Activated CD8-positive, alpha-beta memory T cell treated with anti-CD3 and anti-CD28 coated beads for 1 hour (primary cell): ENCODE measurements at places on chromosomes 4 and X.

GRCh38 chr4:8378101-8378724, 62.3 kb downstream of the ACOX3 start:
- no peak for DNase-seq

DNA sequence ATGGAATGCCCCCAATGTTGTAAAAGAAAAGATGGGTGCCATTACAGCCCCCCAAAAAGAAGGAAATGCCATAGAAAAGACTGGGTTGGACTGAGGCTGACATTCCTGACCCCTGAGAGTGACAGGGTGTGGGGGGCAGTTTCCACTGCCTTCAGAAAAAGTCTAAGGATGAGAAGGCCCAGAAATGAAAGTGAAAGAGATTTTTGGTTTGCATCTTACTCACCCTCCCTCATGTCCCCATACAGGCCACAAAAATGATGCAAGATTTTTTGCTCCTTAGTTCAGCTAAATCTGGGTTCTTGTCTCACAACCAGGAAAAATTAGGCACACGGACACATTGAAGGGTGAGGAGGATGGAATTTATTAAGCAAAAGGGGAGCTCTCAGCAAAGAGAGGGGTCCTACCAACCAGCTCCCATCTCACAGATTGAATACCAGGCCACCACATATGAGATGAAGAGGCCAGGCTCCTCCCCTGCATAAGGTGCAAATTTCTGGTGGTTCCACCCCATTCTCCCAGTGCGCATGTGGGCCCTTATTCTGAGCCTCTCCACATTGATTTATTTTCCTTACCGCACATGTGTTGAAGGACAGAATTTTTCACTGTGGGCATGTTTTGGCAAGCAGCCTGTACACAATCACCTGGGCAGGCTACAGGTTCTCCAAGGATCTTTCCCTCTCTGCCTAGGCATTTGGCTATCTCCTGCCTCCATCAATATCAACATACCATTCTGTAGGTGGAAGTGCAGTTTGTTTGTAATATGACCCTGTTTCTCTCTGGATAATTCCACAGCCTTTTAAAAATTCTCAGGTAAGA, 18.8 kb downstream of the PPP4R3C start:
- DNase-seq, result no peak

DNA sequence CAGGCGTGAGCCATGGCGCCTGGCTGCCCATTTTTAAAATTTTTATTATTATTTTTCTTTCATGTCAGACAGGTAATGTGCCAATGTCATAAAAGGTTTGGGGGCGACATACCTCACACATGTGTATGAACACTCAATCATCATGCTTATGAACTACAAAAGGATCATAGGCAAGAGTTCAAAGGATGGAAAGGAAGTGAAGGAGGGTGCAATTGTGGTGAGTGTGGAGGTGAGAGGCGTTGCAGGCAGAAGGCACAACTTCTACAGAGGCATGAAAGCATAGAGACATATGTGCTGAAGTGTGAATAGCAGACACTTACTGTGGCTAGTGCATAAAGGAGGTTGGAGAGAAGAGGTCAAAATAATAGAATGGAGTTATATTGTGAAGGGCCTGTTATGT, 4.0 kb downstream of the IGFBP7 start:
- no peak for DNase-seq

GRCh38 chr4:16731776-16732380, 166.6 kb downstream of the LDB2 start:
- DNase-seq, result no peak

DNA sequence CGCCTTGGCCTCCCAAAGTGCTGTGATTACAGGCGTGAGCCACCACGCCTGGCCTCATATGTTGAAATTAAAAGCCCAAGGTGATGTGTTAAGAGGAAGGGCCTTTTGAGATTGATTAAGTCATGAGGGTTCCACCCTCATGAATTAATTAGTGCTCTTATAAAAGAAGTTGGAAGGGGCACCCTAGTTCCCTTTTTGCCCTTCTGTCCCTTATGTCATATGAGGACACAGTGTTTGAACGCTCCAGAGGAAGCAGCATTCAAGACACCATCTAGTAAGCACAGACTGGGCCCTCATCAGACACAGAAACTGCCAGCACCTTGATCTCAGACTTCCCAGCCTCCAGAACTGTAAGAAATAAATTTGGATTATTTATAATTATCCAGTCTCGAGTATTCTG, 5.1 kb upstream of the APLN start:
- no peak for DNase-seq

DNA sequence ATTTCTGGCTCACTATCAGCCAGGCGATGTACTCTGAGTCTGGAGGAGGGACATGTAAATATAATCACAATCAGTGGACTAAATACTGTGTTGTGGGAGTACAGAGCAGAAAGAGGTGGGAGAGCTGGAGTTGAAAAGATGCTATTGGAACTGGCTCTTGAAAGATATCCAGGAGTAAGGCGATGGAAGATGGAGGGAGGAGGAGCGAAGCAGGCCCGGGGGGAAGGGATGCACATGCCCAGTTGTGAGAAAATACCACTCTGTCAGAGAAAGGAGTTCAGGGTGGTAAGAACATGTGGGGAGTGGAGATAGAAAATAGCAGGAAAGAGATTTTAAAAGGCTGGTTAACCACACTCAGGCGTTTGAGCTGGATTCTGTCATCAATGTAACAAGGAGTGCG, 216.9 kb upstream of the ETNPPL start:
- no peak for DNase-seq

GRCh38 chr4:17246656-17247055, 265.2 kb downstream of the QDPR start:
- DNase-seq, result no peak

- no peak for DNase-seq
Observed at GRCh38 chrX:155086202-155086840, 15.0 kb downstream of the BRCC3 start.

DNA sequence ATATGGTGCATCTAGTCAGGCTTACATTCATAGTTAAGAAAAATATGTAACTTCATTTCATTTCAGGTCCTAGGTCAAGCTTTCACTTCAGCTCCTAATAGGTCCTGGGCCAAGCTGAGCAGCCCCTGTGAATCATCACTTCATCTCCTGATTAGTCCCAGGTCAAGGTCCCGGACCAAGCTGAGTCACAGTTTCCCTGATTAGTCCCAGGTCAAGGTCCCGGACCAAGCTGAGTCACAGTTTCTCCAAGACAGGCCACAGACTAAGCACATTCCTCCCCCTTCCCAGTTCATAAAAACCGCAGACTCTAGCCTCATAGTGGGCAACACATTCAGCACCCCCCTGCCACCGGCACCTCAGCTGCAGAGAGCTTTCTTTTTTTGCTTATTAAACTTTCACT, 1331.8 kb downstream of the PCDH19 start:
- no peak for DNase-seq

DNA sequence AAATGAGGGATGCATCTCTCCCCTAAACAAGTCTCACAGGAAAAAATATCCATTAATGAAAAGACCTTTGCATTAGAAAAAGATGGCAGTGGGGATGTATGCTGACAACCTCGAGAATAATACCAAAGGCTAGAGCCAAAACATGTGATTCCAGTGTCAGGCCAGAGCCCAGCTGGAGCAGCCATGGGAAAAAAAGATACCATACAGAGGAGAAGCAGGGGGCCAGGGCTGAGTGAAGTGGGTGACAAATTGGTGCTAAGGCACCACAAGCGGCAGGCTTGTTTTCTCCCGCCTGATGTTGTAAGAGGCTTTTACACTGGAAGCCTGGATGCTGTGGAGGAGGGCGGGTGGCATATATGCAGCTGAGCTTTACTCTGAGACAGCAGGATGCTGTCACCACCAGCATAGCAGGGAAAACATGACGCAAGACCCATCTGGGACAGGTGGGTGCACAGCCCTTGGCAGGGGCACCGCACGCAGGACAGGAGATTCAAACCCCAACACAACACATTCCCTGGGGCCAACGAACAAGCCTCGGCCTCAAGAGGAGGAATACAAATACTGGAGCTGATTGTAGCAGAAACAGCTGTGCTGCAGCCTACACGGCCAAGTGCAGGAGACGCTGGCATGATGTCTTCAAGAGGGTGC, 91.9 kb downstream of the TSPAN5 start:
- no peak for DNase-seq

DNA sequence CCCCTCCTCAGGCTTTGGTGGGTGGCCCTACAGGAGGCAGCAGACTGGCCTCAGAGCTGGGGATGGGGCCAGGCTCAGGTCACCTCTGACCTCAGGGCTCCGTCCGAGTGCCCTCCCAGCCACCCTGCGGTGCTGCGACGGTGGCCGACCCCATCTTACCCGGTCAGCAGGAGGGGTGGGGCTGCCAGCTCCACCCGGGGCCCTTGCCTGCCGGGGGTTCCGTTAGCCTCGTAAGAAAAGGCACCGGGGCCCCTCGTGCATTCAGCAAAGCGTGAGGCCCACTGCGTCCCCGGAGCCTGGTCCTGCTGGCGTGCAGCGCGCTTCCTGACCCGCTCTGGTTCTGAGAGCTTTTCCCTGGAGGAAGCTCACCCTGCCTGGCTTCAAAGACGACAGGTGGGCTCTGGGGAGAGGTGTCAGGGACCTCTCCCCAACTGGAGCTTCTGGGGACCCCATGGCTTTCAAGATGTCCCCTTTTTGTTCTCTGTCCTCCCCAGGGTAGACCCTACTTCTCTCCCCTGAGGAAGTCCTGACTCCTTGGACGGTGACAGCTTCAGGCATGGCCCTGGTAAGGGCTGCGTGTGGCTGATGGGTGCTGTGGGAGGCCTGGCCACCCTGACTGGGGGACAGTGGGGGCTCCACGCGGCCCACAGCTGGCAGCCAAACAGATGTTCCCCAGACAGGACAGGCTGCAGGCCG, 15.9 kb downstream of the FGFRL1 start:
- no peak for DNase-seq

GRCh38 chrX:150935467-150935866, 37.0 kb upstream of the CD99L2 start:
- no peak for DNase-seq
